ENCODE measurements at places on chromosomes 6 and 20.
A peak's percentile ranks its signal among the peaks of the same experiment; 100 is the strongest.

GRCh38 chr6:101393251-101393828, at the start of gene GRIK2:
Gene GRIK2, plus strand, starts transcription at chr6:101393708.
- no peak for DNase-seq

DNA sequence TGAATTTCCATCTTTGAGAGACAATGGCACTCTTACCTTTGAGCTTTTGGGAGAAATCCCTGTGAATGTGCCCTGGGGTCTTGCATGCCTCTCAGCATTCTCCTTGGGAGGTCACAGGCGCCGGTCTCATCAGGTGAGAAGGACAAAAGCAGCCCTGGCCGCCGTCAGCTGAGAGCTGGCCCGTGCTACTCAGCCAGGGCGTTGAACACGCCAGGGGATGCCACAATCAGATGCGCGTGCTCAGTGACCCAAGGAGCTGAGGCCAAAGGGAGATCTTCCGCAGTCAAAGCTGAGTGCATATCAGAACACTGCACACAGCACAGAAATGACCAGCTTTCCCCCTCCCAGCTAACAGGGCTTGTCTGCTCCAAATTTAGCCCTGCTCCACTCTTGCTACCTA, 253.6 kb upstream of the NOX3 start:
- no peak for DNase-seq

GRCh38 chr20:46826343-46826984, 68.2 kb upstream of the EYA2 start:
- no peak for DNase-seq

GRCh38 chr6:75372884-75373283, 88.3 kb upstream of the TMEM30A start:
- DNase-seq: no peak

DNA sequence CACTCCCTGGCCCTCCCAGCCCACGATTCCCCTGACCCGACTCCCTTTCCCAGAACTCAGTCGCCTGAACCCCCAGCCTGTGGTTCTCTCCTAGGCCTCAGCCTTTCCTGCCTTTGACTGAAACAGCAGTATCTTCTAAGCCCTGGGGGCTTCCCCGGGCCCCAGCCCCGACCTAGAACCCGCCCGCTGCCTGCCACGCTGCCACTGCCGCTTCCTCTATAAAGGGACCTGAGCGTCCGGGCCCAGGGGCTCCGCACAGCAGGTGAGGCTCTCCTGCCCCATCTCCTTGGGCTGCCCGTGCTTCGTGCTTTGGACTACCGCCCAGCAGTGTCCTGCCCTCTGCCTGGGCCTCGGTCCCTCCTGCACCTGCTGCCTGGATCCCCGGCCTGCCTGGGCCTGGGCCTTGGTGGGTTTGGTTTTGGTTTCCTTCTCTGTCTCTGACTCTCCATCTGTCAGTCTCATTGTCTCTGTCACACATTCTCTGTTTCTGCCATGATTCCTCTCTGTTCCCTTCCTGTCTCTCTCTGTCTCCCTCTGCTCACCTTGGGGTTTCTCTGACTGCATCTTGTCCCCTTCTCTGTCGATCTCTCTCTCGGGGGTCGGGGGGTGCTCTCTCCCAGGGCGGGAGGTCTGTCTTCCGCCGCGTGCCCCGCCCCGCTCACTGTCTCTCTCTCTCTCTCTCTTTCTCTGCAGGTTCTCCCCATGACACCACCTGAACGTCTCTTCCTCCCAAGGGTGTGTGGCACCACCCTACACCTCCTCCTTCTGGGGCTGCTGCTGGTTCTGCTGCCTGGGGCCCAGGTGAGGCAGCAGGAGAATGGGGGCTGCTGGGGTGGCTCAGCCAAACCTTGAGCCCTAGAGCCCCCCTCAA, at the start of gene LTA:
Gene LTA, plus strand, starts transcription at position 249 of the 871 bp plus-strand sequence. Its CDS starts 454 bp downstream, at position 703.
- peak; percentile 84 for DNase-seq

DNA sequence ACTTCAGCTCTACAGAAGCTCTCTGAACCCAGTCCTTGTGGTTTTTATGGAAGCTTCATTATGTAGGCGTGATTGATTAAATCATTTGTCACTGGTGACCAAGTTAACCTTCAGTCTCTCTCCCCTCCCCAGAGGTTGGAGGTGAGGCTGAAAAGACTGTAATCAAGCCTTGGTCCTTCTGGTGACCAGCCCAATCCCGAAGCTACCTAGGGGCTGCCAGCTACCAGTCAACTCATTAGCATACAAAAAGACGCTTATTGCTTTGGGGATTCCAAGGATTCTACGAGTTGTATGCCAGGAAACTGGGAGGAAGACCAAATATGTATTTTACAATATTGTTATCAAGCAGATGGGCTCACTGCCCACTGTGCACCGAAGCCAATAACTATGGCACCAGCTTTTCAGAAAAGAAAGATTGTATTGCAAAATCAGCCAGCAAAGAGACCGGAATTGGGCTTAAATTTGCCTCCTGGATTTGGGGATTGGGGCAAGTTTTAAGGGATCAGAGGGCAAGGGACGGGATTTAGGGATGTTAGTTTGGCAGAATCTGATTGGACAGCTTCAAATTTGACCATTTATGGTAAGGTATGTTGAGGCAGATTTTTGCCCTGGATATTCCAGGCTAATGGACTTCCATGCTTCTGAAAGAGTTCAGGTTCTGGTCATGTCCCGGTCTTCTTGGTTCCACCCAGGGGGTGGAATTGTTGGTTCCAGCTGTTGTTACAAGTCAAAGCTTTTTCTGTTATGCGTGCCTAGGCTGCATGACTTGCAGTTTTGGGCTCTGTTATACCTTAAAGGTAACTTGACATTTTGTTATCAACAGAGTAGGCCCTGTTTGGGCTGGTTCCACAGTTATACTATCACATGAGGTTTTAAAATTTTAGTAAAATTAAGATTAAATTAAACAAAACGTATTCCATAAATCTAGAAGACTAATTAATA, 167.4 kb downstream of the COL9A1 start:
- no peak for DNase-seq

- DNase-seq: no peak
Observed at GRCh38 chr6:153790048-153790447, 249.0 kb upstream of the OPRM1 start.

DNA sequence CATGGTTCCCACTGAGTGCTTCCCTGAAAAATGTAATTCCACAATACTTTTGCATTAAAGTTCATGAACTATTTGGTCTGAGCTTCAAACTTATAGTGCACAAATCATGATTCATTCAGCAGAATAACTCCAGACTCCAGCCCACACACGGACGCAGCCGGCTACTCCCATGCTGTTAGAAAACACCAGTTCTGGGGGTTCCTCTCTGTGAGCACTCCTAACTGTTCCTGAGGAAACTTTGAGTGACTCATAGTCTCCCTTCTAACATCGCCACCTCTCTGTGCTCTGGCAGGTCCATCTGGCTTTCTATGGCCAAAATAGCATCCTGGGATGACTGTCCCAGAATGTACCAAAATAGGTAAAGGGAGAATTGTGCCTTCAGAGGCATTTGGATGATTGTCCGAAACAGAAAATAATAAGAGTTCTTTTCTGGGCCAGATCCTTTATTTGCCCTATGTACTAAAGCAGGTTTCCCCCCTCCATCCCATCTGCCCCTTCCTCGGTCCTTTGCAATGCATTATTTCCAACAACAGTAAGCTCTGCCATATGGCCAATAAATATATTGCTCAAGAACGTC, 32.3 kb upstream of the LY86 start:
- DNase-seq: no peak

DNA sequence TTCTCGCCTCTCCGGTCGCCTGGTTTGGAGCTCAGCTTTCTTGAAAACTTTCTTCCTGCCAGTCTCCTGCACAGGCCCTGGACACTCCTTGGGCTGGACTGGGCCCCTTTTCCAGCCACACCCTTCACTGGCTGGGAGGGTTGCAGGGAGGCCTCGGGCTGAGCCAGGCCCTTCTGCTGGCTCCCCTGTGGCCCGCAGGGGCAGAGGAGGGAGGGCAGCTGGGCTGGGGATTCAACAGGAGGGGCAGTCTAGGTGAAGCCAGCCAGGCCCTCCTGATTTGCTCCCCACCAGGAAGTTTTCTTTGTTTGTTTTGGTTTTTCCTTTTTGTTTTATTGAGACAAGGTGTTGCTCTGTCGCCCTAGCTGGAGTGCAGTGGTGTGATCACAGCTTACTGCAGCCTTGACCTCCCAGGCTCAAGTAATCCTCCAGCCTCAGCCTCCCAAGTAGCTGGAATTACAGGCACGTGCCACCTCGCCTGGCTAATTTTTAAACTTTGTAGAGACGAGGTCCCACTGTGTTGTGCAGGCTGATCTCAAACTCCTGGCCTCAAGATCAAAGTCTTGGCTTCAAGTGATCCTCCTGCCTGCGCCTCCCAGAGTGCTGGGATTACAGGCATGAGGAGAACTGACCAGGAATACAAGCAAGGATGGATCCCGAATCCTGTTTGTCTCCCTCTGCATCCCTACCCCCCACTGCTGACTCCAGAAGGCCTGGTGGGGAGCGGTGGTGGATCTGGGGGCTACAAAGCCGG, 23.5 kb upstream of the CDH22 start:
- DNase-seq: no peak

- no peak for DNase-seq
Observed at GRCh38 chr6:35468980-35469750, 964 bp downstream of the RPL10A start.

GRCh38 chr6:120826253-120826652, 508.0 kb downstream of the TBC1D32 start:
- no peak for DNase-seq

GRCh38 chr6:42292004-42292740, 74.5 kb upstream of the MRPS10 start:
- DNase-seq: peak; percentile 30

- no peak for DNase-seq
Observed at GRCh38 chr6:55694148-55694547, 115.2 kb upstream of the HMGCLL1 start.

DNA sequence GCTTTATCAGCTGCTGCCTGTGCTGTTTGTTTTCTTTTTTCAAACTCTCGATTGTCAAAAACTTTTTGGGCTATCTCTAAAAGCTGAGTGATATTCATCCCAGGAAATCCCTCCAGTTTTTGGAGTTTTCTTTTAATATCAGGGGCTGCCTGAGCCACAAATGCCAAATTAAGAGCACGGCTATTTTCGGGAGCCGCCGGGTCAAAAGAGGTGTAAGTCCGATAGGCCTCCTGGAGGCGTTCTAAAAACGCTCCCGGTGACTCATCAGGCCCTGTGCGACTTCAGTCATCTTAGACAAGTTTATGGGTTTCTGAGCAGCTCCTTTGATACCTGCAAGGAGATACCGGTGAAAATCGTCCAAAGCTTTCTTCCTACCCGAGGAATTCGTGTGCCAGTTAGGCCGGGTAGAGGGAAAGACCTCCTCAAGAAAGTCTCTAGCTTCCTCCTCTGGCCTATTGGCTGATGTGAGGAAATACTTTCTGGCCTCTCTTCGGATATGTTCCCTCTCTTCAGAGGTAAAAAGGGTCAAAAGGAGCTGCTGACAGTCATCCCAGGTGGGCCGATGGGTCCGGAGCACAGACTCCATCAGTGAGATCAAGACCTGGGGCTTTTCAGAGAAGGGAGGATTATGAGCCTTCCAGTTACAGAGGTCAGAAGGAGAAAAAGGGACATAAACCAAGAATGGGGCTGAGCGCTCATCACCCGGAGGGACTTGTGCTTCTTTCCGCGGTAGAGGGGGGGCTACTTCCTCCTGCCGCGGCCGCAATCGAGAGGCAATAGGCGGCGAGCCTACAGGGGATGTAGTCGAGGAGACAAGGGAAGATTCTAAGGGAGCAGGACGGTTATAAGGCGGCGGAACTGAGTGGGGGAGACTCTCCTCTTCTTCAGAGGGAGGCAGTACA, 151.1 kb downstream of the TRIM27 start:
- DNase-seq: no peak
